ENCODE measurements at places on chromosomes 2 and 18. TPM values are rescaled to one million over a fixed set of nuclear protein-coding genes. Genes with fewer than 3 reads are reported as not detected.

The HOXD13 gene
- total RNA-seq: 0.15 TPM

The CELF4 gene
- total RNA-seq: not detected

The PTPN18 gene
- 28.7 TPM for total RNA-seq

The CRACDL gene
- 4.2 TPM for total RNA-seq

The CTNNA2 gene
- total RNA-seq: 0.16 TPM

Measured in A549 treated with Hydrocortisone at 1 μM for 4 hours (cell line).